ENCODE measurements at places on chromosomes 4 and X.
A peak's percentile ranks its signal among the peaks of the same experiment; 100 is the strongest.

DNA sequence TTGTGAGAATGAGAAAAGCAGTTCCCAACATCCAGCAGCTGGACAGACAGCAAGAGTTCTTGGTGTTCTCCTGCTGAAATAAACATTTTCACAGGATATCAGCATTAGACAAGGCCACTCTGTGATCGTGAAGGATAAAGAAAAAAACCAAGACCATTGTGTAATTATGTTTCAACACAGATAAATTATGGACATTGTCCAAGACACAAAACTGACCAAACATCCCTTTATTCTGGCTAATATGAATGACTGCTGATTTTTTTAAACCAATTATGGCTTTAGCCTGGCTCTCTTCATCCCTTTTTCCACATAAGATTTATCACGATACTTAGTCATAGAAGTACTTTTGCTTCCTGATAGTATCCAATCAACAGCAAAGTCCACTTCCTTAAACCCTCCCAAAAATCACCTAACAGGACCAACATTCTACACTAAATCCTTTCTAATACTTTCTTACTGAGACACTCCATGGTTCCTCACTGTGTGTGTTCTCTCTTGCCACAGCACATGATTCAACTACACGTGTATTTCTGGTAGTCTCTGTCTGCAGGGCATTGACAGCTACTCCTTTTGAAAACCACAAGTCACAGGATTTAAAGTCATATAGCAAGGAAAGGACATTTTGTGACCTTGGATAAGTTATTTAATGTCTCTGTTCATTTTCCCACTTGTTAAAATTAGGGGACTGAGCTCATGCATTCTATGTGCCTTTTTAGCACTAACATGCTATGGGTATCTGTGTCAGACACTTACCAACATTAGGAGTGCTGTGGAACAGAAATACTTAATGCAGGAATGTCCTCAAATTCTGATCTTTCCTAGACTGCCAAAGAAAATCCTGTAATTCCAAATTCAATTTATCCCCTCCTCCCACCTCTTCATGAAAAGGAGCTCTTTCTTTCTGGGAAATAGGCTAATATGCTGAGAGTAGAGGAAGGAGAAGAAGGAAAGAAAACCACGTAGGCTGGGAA, 137.2 kb upstream of the PGRMC2 start:
- no peaks in the 10 kb centered on the region for H3K36me3 ChIP-seq
- H3K4me3 ChIP-seq, result no peak overlapping the region
- H3K4me1 ChIP-seq, result no peaks in the 10 kb centered on the region
- no peak for DNase-seq
- no peak overlapping the region for H3K27ac ChIP-seq
- H3K27me3 ChIP-seq, result no peaks in the 10 kb centered on the region

DNA sequence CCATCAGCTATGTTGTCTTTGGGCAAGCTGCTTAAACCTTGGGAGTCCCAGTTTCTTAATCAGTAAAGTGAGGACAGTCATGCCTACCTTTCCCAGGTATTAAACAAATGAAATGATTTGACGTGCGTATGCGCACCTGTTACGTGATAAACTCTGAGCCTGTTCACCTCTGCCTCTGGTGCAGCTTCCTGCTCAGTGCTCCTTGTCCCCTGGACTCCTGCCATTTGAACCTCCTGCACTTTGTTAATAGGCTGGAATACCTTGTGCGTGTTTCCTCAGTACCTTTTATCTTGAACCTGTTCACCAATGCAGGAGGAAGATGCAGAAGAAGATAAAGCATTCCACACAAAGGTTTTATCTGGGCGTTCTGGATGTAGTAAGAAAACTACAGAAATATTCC, 211.9 kb downstream of the CEP135 start:
- H3K4me3 ChIP-seq, result no peak overlapping the region
- no peaks in the 10 kb centered on the region for H3K36me3 ChIP-seq
- H3K4me1 ChIP-seq, result no peaks in the 10 kb centered on the region
- no peak for DNase-seq

GRCh38 chr4:1241466-1241935, 7.4 kb downstream of the CTBP1 start:
- H3K36me3 ChIP-seq, result peaks cover 25% of the 10 kb centered on the region
- H3K27ac ChIP-seq, result no peak overlapping the region
- no peak for DNase-seq
- H3K4me1 ChIP-seq, result peaks cover 36% of the 10 kb centered on the region
- H3K4me3 ChIP-seq, result no peak overlapping the region

DNA sequence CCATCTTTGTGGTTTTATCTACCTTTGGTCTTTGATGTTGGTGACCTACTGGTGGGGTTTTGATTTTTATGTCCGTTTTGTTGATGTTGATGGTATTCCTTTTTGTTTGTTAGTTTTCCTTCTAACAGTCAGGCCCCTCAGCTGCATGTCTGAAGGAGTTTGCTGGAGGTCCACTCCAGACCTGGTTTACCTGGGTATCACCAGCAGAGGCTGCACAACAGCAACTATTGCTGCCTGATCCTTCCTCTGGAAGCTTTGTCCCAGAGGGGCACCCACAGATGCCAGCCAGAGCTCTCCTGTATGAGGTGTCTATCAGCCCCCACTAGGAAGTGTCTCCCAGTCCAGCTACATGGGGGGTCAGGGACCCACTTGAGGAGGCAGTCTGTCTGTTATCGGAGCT, 199.3 kb upstream of the WDFY3 start:
- no peak overlapping the region for H3K4me3 ChIP-seq
- H3K27ac ChIP-seq, result no peak overlapping the region
- no peaks in the 10 kb centered on the region for H3K27me3 ChIP-seq
- no peaks in the 10 kb centered on the region for H3K4me1 ChIP-seq

GRCh38 chr4:181830404-181831035, 412.7 kb upstream of the TENM3 start:
- no peaks in the 10 kb centered on the region for H3K27me3 ChIP-seq
- no peak for DNase-seq
- no peaks in the 10 kb centered on the region for H3K36me3 ChIP-seq
- no peak overlapping the region for H3K4me3 ChIP-seq

GRCh38 chr4:8906668-8906970, 35.0 kb upstream of the HMX1 start:
- DNase-seq, result no peak
- H3K36me3 ChIP-seq, result no peaks in the 10 kb centered on the region
- no peak overlapping the region for H3K4me3 ChIP-seq
- H3K27ac ChIP-seq, result no peak overlapping the region
- H3K4me1 ChIP-seq, result no peaks in the 10 kb centered on the region

DNA sequence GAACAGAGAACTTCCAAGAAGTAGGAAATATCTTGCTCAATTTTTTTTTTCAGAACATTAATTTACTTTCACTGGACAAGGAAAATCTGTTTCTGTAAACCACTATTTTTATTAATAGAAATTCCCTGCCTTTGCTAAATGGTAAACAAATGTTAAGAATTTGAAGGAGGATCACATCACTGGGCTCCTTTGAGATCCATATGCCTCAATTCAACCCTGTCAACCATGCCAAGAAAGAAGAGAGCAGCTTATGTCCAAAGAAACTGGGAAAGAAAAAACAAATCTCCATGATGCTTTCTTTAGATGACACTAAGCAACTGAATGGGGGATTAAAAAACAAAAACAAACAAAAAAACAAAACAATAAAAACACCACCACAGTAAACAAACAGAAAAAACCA, 47.7 kb downstream of the LNX1 start:
- H3K27me3 ChIP-seq, result no peaks in the 10 kb centered on the region
- no peak overlapping the region for H3K4me3 ChIP-seq
- no peaks in the 10 kb centered on the region for H3K4me1 ChIP-seq
- DNase-seq, result no peak

- H3K4me3 ChIP-seq, result no peak overlapping the region
- H3K4me1 ChIP-seq, result no peaks in the 10 kb centered on the region
- no peaks in the 10 kb centered on the region for H3K27me3 ChIP-seq
Measured at GRCh38 chr4:76821641-76822040, 76.3 kb downstream of the SOWAHB start.

- no peak for DNase-seq
- no peaks in the 10 kb centered on the region for H3K4me1 ChIP-seq
- H3K36me3 ChIP-seq, result no peaks in the 10 kb centered on the region
- no peaks in the 10 kb centered on the region for H3K27me3 ChIP-seq
- no peak overlapping the region for H3K27ac ChIP-seq
Measured at GRCh38 chr4:157803845-157804521, 368.8 kb downstream of the GASK1B start.

- H3K27me3 ChIP-seq, result no peaks in the 10 kb centered on the region
- peak overlapping the region; percentile 15 for H3K27ac ChIP-seq
Measured at GRCh38 chrX:49191574-49192011, 5.4 kb upstream of the PRICKLE3 start.

DNA sequence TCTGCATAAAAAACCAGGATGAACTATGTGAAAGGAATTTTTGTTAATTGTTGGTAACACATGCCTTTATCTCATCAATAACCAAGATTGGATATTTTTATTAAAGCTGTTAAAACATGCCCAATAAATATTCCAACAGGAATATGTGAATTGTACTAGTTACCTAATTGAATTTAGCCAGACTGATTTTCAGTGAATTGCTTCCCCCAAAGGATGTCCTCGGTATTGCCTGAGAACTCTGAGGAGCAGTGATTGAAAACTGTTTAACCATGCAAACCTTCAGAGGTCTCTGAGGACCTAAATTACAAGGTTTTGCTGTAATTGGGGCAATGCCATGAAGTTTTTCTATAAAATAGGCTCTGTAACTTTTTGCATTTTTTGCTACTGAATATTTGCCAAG, 66.6 kb downstream of the BLTP1 start:
- DNase-seq, result no peak
- H3K27me3 ChIP-seq, result no peaks in the 10 kb centered on the region
- peaks cover 10% of the 10 kb centered on the region for H3K36me3 ChIP-seq
- H3K4me3 ChIP-seq, result no peak overlapping the region
- no peak overlapping the region for H3K27ac ChIP-seq

GRCh38 chr4:826508-827208, 729 bp upstream of the CPLX1 start:
- no peaks in the 10 kb centered on the region for H3K36me3 ChIP-seq
- no peak for DNase-seq
- H3K27me3 ChIP-seq, result peaks cover 78% of the 10 kb centered on the region

- H3K4me3 ChIP-seq, result no peak overlapping the region
- H3K36me3 ChIP-seq, result peaks cover 27% of the 10 kb centered on the region
- no peaks in the 10 kb centered on the region for H3K27me3 ChIP-seq
- peak; percentile 36 for DNase-seq
- H3K27ac ChIP-seq, result no peak overlapping the region
Measured at GRCh38 chrX:68710870-68711576, 63.6 kb downstream of the STARD8 start.

- H3K27me3 ChIP-seq, result no peaks in the 10 kb centered on the region
- H3K36me3 ChIP-seq, result peaks cover 86% of the 10 kb centered on the region
- no peaks in the 10 kb centered on the region for H3K4me1 ChIP-seq
- H3K4me3 ChIP-seq, result no peak overlapping the region
- no peak for DNase-seq
Measured at GRCh38 chr4:184396570-184397515, 77.5 kb downstream of the IRF2 start.

DNA sequence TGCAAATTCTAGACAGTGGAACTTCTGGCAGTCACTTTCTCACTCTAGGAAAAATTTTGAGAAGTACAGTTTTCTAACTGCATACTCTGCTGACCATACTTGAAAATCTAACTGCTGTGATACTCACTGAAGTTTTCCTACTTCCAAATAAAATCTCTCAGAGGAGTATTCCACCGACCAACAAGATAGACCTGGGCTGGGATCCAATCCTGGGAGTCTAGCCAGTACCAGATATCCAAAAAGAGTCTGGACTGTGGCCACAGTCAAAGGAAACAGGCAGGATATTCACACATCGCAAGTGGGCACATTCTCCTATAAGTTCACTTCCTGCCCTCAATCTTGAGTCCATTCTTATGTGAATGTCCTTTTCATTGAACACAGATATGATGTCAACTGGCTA, 1138.7 kb upstream of the PCDH7 start:
- DNase-seq, result no peak
- H3K27ac ChIP-seq, result no peak overlapping the region
- H3K36me3 ChIP-seq, result no peaks in the 10 kb centered on the region

All from common myeloid progenitor, CD34-positive (primary cell).